ENCODE measurements at places on chromosomes 7 and 10. TPM values are rescaled to one million over a fixed set of nuclear protein-coding genes. Genes with fewer than 3 reads are reported as not detected.

Gene NRP1
- total RNA-seq = 0.27 TPM

Gene MMRN2
- total RNA-seq = not detected

Gene ALKBH4
- 11.0 TPM for total RNA-seq

Gene NACAD
- total RNA-seq = 0.49 TPM

Gene EMX2
- not detected for total RNA-seq

Gene CYP3A4
- not detected for total RNA-seq

Gene SPOCK2
- total RNA-seq = 139 TPM

Gene ABCB1
- total RNA-seq = 21.7 TPM

DNA sequence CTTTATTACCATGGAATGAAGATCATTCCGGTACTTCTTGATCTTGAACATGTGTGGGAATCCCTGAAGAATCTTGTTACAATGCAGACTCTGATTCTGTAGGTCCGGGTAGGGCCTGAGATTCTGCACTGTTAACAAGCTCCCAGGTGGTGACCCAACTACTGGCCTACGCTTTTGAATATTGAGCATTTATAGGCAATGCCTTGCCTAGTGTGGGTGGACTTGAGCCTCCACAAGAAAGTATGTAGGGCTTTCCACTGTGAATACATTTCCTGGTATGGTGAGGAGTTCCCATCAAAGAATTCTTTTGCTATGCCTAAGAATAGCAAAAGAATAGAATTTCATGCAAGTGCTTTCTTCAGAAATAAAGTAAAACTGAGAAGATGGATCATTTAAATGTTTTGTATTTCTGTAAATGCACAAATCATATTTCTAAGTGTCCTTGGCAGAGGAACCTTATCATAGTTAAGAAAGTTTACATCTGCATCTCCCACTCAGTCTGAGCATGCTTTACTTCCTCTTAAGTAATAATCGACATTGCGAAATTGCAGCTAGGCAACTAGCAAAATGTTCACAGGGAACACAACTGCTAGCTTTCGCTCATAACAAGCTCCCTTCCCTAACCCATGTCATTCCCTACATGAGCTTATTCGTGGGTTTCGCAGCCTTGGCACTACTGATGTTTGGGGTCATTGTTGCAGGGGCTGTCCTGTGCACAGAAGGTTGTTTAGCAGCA is 71.4 kb downstream of the AHR start:
- DNase-seq = no peak

- peak; percentile 50 for DNase-seq
Measured at GRCh38 chr7:38413784-38414183, 140.3 kb upstream of the TARP start.

DNA sequence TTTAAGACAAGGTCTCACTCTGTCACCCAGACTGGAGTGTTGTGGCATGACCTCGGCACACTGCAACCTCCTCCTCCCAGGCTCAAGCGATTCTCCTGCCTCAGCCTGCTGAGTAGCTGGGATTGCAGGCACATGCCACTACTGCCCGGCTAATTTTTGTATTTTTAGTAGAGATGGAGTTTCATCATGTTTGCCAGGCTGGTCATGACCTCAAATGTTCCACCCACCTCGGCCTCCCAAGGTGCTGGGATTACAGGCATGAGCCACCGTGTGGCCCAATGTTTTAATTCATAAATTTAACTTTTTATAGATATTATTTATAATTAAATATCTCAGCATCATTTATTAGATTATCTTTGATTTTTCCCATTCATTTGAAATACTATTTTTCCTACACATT is 658.0 kb upstream of the NRG3 start:
- DNase-seq = no peak

- DNase-seq = no peak
Measured at GRCh38 chr7:71404726-71405345, 272.9 kb downstream of the GALNT17 start.

DNA sequence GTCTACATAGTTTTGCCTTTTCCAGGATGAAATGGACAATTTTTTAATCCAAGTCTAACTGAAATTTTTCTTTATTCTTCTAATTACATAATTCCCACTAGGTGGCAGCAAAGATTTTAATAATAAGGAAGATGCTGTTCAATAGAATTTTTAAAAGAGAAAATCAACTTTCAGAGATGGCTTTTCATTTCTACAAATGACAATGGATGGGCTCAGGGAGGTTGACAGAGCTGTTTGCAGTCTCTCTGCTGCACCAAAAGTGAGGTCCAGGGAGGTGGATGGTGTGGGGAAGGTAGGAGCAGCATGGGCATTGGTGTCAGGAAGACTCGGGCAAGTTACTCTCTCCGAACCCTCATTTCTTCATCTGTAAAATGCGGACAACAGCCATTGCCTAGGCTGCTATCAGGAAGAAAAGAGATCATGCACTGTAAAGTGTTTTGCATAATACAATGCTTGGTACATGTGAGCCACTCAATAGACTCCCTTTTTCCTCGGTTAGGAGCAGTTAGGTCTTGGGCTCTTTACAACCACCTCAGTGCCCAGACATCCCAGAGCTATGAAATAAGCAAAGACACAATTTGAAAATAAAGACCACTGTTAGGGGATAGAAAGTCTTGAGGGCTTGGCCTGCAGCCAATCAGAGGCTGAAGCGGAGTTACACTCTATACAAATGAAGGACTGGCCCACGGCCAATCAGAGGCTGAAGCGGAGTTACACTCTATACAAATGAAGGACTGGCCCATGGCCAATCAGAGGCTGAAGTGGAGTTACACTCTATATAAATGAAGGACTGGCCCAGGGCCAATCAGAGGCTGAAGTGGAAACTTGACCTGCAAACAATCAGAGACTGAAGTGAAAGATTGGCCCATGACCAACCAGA is 107.1 kb downstream of the ABLIM1 start:
- peak; percentile 50 for DNase-seq

- DNase-seq = no peak
Measured at GRCh38 chr7:96901822-96902445, 103.4 kb upstream of the DLX6 start.

GRCh38 chr7:105816266-105816843 is 60.0 kb downstream of the ATXN7L1 start:
- no peak for DNase-seq

DNA sequence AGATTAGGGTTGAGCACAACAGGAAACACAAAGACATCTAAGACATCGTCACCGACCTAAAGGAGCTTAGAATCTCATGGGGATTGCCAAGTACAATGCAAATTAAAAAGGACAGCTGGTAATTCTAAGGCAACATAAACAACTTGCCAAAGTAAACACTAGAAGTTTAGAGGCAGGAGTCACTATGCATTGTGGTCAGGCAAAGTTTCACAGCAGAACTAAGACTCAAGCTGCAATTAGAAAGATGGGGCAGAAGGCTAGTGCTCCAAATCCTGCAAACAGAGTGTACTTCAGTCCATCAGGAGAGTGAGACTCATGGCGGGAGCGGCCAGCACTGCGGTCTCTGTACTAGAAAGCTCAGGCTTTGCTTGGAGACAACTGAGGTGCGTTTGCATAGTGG is 52.7 kb downstream of the HIPK2 start:
- peak; percentile 56 for DNase-seq

DNA sequence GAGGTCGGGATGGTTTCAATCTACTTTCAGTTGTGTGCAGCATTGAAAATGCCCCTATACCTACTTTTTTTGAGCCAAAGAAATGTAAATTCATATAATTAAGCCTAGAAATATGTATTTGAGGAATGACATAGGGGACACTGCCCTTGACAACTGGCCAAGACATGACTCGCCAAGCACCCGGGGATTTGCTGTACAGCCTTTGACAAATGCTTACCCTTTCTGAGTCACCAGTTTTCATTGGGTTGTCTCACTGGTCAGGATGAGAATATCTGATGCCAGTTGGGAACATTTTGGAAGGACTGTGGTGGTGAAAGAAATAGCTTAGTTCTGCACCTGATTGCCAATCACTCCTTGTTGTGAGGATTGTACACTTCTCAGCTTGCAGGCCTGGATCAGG is 166.8 kb upstream of the HABP2 start:
- DNase-seq = no peak

DNA sequence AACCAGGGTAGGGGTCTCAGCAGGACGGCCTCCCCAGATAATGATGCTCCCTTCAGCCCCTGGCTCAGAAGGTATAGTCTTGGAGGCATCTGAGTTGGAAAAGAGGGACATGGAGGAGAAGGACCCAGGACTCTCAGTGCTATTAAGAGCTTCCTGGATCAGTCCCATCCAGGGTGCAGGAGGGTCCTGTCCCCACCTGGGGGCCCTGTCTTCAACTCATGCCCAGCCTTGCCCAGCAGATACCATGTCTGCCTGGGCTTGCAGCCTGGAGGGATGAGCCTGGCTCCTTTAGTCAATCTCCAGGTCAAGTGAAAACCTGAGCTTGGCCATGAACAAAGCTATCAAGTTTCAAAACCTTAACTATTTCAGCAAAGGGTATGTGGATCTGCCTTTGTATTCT is 67.6 kb downstream of the PRTFDC1 start:
- DNase-seq = no peak

GRCh38 chr10:88292185-88292514 is 291.0 kb downstream of the RNLS start:
- no peak for DNase-seq

- DNase-seq = no peak
Measured at GRCh38 chr10:92153-92552, 43.1 kb upstream of the TUBB8 start.

DNA sequence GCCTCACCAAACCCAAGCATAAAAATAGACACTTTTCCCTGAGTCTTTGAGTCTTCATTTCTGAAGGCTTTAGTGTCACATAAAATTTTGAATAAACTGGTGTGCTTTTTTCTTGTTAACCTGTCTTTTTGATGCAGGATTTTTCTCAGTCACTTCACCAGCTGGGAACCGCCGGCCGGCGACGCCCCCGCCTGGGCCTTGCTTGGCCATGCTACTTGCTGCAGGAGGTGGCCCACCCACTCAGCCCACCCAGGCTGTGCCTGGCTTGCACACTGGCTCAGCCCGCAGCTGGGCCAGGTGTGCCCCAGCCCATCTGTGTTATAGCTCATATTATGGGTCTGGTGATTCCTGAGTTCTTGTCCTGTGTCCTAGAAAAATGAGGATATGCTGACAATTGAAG is 247.4 kb upstream of the CACNA2D1 start:
- DNase-seq = no peak

- DNase-seq = no peak
Measured at GRCh38 chr10:29932991-29933390, 126.4 kb downstream of the JCAD start.

DNA sequence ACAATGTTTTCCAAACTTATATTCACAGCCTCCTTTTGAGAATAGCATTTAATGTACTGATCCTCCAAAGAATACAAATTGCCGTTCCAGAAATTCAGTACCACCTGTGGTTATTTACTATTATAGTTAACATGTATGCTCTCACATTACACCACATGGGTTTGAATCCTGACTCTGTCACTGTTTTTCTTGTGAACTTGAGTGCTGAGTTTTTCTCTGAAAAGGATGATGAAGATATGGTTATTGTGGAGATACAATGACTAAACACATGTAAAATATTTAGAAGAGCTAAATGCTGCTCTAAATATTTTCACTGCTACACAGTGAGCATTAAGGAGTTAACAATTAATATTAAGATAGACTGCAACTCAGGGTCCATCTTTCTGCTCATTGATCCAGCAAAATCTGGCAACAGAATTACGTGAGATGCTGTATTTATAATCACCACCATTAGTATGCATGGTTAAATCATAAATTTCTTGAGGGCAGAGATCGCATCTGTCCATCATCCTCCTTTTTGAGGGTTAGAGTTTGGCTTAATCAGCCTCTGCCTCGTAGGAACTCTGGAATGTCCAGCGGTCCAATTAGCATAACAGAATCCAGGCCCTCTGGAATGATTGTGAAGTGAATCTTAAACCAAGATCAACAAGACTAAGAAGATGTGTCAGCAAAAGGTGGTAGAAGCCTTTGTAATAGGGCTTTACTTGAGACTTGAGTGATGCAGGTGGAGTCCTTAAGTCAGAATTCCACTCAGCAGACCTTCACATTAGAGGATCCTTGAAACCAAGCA is 152.8 kb downstream of the MACC1 start:
- DNase-seq = no peak

GRCh38 chr10:105586451-105587098 is 945.5 kb downstream of the SORCS3 start:
- DNase-seq = no peak

DNA sequence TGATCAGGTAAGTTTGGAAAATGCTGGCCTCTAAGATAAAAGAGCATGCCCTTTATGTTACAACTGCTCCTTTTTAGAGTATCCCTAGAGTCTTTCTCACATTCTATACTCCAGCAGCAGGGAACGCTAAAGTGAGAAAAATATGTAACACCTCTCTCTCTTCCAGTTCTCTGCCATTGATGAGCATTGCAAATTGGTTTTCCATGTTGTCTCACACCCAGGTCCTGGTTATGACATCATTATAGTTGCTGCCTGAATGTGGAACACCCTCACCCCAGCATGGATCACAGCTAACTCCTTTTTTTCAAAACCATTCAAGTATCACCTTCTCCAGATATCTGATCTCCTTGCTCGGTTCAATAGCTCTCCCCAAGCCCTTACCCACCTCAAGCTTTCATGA is 84.4 kb downstream of the DGKI start:
- no peak for DNase-seq

GRCh38 chr7:116197360-116197759 is 13.0 kb upstream of the TES start:
- DNase-seq = no peak
